Activated CD4-positive, alpha-beta T cell treated with anti-CD3 and anti-CD28 coated beads, Interleukin-2, amount 50 U/mL, for 24 hours (primary cell): ENCODE measurements at places on chromosomes 7 and 10.

- DNase-seq, result no peak
Observed at GRCh38 chr7:42621543-42622219, 290.2 kb downstream of the C7orf25 start.

DNA sequence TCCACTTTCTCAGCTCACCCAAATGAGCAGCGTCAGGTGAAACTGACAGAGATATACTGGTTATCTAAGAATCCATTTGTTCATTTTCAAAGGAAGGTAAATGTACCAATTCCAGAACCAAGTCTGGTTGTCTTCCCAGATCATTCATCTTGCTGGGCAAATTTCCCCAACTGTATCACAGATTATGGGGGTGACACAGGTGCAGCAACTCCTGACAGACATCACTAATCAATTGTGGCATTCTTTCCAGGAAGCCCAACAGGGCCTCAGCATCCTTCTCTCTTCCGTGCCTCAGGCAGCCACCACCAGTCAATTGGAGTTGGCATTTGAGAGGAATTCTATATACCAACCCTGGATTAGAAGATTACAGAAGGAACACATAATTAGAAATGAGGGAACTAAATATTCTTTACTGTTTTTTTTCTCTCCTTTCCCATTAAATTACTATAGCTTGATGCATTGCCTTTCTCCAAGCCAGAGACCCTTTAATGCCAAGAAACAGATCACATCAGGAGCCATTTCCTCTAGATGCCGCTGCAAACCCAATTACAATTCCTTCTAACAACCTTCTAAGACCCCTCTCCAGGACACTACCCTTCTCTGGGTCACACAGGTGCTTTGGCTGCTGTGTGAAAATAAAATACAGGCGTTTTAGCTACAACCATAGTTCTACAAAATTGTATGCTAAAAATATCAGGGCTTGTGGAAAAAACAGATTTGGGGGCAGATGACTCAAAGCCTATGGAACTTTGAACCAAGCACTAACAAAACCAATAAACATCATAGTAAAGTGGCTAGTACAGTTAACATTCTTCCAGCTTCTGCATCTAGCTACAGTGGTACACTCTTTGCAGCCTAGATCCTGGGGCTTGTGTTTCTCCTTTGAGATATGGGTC lies 291.6 kb downstream of the RNLS start:
- DNase-seq, result no peak

GRCh38 chr7:149292462-149292823 lies 30.4 kb downstream of the ZNF783 start:
- DNase-seq, result no peak

DNA sequence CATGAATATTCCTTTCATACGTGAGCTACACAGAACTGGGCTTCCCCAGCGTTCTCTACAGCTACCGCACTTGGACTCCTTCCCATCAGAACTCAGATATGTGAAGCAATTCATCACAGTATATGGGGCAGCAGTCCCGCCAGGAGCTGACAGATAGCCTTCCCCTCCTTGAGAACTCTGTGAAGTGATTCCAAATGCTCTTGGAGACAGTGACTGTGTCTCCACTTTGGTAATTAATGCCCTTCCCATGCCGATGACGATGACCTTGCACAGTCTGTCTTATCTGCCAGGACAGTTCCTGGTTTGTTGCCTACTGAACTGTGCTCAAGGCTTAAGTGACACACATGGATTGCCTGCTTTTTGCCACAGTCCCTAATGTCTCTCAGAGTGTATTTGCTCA lies 75.0 kb upstream of the AFAP1L2 start:
- no peak for DNase-seq

GRCh38 chr7:100195222-100195621 lies 17.5 kb downstream of the STAG3 start:
- DNase-seq, result no peak

DNA sequence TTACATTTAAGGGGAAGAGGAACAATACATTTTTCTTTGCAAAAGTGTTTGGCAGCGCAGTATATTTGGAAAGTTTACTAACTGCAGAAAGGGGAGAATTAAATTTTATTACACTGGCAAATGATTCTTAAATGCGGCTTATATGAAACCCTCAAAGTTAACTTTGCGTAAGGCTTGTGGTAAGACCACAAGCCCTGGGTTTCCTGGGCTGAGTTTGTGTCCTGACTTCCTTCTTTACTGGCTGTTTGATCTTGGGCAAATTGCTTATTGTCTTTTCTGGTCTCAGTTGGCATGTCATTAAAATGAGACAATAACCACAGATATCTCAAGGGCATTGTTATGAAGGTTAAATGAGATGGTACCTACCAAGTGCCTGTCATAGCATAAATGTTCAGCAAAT lies 106.8 kb downstream of the GLRX3 start:
- DNase-seq, result no peak

GRCh38 chr10:76303682-76304316 lies 872.4 kb downstream of the LRMDA start:
- no peak for DNase-seq

- DNase-seq, result no peak
Observed at GRCh38 chr7:75050501-75050900, 23.1 kb downstream of the RCC1L start.

- DNase-seq, result no peak
Observed at GRCh38 chr10:17175551-17175950, 25.9 kb downstream of the TRDMT1 start.

- peak; percentile 26 for DNase-seq
Observed at GRCh38 chr10:100346351-100346764, 675 bp upstream of the SCD start.

- no peak for DNase-seq
Observed at GRCh38 chr7:122549578-122549977, 149.3 kb downstream of the RNF133 start.

- no peak for DNase-seq
Observed at GRCh38 chr7:120539321-120539720, 266.3 kb downstream of the KCND2 start.

GRCh38 chr7:108069646-108070045 lies 60.5 kb downstream of the LAMB4 start:
- DNase-seq, result no peak

GRCh38 chr10:102504976-102505300 lies 1.2 kb downstream of the SUFU start:
- no peak for DNase-seq

DNA sequence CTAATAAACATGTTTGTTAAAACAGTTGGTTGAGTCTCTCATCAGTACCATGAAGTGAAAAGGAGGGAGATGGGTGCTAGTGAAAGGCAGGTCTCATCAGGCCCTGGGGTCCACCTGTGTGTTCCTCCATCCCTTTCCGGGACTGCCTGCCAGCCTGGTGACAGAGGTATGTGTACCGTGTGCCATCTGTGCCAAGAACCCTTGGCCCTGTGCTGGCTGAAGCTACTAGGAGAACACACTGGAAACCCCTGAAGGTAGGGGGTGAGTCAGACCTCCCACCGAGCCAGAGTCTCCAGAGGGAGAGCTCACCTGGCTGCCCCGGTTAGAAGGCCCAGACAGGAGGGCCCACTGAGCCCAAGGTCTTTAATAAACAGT lies 2.3 kb downstream of the DDIT4 start:
- peak; percentile 21 for DNase-seq

- no peak for DNase-seq
Observed at GRCh38 chr10:133027482-133027881, 60.2 kb upstream of the ADGRA1 start.

DNA sequence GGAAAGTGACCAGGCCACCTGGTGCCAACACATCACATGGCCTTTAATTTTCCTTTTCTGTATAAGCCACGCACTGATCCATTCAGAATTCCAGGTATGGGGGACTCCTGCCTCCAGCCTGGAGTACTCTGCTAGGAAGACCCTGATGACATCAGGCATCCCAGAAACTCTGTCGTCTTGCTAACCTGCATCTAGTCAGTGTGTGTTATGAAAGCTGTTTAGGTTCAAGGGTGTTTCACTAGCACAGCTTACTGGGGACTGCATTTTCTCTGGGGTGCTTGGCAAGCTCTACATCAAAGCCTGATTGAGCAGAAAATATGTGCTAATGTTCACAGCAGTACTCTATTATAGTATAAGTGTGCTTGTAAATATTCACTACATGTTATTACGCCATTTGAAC lies 100.6 kb upstream of the MGMT start:
- DNase-seq, result no peak

DNA sequence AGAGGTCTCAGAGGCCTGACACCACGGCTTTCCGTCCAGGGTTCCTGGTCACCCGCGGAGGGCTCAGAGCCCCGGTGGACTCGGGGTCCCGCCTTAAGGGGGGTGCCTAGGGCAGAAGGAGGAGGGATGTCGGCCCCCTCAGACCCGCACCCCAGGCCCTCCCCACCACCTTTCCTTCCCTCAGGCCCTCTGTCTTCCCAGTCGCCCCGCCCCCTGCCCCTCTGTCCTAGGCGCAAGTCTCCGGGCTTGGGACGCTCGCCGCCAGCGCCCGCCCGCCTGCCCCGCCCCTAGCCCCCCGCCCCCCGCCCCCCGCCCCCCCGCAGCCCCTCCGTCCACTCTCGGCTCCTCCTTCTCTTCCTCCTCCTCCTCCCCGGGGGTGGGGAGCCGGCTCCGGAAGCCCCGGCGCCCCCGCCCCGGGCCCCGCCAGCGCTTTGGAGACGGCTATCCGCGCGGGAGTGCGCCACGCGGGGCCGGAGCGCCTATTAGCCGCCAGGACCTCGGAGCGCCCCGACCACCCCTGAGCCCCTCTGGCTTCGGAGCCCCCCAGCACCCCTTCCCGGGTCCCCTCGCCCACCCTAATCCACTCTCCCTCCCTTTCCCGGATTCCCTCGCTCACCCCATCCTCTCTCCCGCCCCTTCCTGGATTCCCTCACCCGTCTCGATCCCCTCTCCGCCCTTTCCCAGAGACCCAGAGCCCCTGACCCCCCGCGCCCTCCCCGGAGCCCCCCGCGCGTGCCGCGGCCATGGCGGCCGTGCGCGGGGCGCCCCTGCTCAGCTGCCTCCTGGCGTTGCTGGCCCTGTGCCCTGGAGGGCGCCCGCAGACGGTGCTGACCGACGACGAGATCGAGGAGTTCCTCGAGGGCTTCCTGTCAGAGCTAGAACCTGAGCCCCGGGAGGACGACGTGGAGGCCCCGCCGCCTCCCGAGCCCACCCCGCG lies at the start of gene AEBP1:
Gene AEBP1, plus strand, starts transcription at position 423 of the 937 bp plus-strand sequence. Its CDS starts 321 bp downstream, at position 744.
- no peak for DNase-seq

DNA sequence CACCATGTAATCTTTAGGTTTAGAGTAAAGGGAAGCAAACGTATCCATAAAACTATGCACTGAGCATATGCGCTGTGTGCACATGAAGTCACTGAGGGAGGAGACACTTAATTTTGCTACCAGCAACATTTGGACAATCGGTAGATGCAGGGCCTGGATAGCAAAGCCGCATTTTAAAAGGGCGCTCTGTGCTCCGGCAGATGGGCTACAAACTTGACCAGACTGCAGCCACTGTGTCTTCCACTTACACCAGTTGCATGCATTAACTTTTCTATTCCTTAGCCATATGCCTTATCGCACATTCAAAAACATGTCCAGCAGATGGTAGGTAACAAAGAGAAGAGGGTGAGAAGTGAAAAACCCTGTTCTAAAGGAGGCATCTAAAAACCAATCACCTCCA lies 18.3 kb downstream of the FAM171A1 start:
- no peak for DNase-seq

- no peak for DNase-seq
Observed at GRCh38 chr7:121113288-121113687, 124.8 kb downstream of the CPED1 start.

DNA sequence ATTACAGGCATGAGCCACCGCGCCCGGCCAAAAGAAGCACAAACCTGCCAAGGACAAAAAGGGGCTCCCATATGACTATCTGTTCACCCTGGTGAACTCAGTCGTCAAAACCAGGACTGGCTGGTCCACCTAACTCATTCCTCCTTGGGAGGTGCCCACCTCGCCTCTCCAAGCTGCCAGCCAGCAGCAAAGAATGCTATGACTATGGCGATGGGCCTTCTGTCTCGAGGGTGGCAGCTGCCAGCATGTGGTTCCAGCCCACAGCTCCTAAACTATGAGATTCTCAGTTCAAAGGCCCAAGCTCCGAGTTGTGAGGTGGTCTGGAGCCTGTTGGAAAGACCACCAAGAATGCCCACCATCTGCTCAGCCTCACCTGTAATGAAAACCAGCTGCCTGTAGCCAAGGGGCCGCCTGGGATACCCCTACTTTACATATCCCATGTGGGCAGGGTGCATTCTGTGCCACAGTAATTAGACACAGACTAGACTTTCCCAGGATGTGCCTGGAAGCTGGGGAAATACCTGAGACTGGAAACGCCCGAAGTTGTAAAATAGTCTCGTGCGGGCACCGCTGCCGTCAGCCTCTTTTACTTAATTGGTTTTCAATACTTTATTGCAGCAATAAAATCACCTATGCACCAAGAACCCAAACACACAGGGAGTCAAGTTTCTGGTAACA lies 71.1 kb downstream of the ZRANB1 start:
- DNase-seq, result no peak

DNA sequence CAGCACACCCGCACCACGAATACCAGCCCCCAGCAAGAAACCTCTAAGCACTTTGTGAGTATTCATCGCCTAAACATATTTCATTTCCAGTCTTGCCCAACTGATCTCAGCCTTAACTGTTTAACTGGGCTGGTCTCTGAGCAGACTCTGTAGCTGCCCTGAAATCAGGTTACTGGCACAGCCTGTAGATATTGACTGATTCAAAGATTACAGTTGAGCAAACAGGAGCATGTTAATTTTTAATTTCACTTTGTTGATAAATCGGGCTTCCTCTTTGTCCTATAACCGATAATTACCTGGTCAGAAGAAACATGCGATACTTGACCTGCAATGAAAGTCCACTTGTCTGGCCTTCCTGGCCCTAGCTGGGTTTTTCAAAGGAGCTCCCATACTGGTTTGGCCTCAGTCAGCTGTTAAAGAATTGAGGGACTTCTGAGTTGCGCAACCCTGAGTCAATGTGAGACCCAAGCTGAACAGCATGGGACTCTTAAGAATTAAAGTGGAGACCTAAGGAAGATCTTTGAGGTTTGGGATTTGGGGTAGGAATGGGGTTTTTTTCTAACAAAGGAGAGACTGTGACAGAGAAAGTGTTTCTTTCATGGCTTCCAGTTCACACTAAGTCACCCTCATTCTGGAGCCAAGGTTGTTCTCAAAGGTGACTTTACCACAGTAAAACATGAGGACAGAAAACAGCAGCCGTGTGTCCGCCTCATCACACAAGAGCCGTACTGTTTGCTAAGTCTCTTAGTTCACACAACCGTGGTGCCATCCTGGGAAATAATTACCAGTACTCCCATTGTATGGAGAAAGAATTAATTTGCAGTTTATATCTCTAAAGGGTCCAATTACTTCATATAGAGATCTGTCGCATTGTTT lies 75.9 kb downstream of the PPP1R3C start:
- DNase-seq, result no peak

GRCh38 chr10:46229144-46229563 lies 57.6 kb upstream of the ANTXRL start:
- DNase-seq, result peak; percentile 0

- no peak for DNase-seq
Observed at GRCh38 chr7:27156916-27157701, 634 bp upstream of the HOXA7 start.

- DNase-seq, result no peak
Observed at GRCh38 chr7:159096736-159097581, 47.7 kb downstream of the VIPR2 start.

- DNase-seq, result no peak
Observed at GRCh38 chr10:43731486-43731885, 82.8 kb upstream of the ZNF32 start.

GRCh38 chr7:123003539-123004126 lies 8.1 kb upstream of the TAS2R16 start:
- no peak for DNase-seq

GRCh38 chr10:70513848-70514309 lies 35.3 kb downstream of the PALD1 start:
- DNase-seq, result no peak

- no peak for DNase-seq
Observed at GRCh38 chr7:9250876-9251275, 817.5 kb downstream of the NXPH1 start.
